ENCODE measurements at places on chromosomes 1 and 21.

- DNase-seq, result peak; percentile 97
Measured at GRCh38 chr1:42958488-42959319, at the start of gene SLC2A1. TSS of gene SLC2A1 (minus strand) at chr1:42958868. CDS start at chr1:42958651, 217 bp downstream.

DNA sequence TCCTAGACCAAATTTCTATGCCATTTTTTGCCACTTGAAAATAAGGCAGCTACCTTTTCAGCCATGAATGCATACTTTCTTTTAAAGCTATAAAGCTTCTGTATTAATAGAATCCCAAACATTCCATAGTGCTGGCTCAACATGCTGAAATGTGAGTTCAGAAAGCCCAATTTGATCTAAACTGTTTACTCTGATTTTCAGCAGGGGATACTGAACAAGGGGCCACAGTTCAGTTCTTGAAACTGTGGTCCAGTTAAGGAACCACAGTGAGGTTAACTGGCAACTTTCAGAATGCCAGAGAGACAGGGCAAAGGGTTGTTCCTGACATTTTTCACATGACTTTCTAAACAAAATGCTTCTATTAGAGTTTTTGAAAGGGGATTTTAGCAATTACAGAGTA is 85.7 kb upstream of the COL11A1 start:
- DNase-seq, result no peak

DNA sequence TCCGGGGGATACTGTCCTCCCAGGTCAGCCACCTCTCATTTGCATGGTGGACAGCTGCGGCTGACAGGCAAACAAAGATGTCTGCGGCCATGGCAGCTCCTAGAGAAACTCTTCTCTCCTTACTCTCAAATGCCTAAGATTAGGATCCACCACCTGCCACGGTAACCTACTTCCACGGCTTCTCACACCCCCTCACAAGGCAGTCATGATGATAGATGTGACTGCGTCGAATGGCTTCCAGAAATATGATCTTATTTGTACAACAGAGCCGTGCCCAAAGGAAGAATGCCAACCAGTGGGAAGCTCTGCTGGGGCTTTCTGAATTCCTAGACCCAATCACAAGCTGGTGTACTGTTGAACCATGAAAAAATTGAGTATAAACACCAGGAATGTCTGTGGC is 73.4 kb downstream of the BACE2 start:
- no peak for DNase-seq

DNA sequence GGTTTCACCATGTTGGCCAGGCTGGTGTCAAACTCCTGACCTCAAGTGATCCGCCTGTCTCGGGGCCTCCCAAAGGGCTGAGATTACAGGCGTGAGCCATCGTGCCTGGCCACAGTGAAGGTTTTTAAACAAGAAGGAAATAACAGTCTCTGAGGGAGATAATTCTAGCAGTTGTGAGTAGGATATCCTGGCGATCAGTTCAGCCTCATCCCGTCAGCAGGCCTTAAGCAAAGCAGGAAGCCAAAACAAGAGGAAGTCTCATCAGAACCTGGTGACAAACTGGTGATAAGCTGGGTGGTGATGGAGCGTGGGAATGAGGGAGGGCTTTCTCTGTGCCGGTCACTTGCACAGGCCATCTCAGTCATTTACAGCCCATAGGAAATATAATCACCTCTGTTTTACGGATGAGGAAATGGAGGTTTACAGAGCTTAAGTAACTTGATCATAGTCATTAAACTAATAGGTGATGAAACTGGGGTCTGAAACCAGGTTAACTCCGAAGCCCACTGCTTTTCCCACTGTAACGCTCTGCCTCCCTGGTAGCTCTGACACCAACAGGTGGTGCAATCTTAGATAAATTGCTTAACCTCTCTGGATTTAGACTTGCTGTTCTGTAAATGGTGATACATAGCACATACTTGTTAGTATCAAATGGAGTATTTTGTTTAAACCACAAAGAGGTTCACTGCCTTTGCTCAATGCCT is 40.8 kb upstream of the A3GALT2 start:
- DNase-seq, result no peak

DNA sequence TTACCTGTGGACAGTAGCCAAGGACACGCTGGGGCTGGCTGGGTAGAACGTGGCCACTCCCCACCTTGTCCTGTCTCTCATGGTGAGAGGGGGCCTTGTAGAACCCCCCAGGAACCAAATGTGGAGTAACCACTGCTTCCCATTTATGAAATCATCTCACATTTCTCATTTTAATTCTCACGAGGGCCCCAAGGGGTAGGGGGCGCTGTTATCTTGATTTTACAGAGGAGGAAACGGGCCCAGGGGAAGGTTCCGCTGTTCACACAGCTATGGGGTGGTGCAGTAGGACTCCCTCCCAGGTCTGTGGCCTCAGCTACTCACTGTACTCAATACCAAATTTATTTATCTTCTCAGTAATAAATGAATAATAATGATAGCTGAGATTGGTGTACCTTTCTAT is 5.5 kb downstream of the SMPDL3B start:
- DNase-seq, result peak; percentile 75

DNA sequence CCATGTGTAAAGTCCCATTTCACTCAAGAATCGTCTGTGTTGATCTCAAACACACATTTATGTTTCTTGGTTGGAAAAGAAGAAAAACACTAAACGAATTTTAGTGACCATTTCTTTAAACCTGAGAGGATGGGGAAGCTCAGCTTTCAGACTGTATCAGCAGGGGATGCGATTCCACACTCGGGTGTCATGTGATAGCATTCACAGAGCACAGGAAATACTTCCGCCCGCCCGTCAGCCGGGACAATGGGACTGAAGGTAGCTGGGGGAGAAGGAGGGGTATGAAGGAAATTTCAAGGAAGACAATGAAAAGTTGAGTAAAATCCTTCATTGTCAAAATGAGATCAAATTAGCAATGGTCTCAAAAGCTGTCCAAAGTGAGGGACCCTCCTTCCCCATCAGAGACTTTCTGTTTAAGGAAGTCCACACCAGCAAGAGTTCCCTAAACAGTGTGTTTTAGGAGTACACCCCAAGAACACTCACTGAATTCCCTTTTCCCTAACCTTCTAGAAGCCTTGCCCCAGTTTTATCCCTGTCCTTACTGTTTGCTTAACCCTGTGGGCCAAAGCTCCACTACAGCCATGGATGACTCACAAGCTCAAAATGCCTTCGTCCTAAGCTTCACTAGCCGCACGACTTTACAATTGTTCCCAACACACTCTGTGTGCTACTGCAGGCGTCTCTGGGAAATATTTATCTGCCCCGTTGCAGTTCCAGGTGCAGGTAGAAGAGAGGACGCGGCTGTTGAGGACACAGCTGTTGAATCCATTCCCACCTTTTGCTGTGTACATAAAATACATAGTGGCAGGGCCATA is 51.4 kb upstream of the SIM2 start:
- no peak for DNase-seq

DNA sequence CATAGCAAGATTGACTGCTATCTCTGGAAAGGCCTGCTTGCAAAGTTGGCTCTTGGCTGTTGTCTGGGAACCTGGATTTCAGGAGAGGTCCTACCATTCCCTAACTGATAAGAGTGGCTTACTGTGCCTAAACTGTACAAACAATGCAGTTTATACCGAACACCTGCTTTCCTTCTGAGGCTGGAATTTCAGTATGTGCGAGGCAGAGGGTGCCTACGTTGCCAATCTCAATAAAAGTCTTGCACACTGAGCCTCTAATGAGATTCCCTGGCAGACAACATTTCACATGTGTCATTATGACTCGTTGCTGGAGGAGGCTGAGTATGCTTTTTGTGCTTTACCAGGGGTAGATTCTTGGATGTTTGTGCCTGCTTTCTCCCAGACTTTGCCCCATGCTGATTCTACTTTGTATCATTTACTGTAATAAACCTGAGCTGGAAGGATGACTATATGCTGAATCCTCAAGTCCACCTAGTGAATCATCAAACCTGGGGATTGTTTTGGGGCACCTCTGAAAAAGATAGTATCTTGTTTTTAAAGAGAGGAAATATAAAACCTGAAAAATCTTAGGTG is 58.9 kb upstream of the GNG4 start:
- DNase-seq, result no peak

GRCh38 chr1:219350172-219350931 is 176.7 kb downstream of the LYPLAL1 start:
- no peak for DNase-seq

DNA sequence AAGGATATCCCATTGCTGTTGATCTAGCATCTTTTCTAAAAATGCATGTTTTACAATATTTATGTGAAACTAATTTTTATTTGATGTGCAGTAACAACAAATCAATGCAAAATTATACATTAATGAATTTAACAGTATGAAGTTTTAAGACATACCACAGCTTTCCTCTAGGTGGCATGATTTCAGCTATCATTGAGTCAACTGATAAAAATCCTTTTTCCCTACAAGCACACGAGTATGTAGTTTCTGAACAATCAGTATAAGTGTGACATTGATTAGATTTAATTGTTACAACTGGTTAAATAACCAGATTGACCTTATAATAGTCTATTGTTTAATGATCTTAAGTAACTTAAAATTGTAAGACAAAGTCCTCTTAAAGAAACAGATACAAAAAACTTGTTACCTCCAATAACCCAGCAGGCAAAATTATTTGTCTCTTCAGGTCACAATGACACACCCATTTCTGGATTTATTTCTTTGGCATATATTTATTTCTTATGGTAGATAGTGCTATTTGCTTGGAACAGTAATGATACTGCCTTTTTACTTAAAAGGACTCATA is 5.8 kb upstream of the TGFB2 start:
- no peak for DNase-seq

DNA sequence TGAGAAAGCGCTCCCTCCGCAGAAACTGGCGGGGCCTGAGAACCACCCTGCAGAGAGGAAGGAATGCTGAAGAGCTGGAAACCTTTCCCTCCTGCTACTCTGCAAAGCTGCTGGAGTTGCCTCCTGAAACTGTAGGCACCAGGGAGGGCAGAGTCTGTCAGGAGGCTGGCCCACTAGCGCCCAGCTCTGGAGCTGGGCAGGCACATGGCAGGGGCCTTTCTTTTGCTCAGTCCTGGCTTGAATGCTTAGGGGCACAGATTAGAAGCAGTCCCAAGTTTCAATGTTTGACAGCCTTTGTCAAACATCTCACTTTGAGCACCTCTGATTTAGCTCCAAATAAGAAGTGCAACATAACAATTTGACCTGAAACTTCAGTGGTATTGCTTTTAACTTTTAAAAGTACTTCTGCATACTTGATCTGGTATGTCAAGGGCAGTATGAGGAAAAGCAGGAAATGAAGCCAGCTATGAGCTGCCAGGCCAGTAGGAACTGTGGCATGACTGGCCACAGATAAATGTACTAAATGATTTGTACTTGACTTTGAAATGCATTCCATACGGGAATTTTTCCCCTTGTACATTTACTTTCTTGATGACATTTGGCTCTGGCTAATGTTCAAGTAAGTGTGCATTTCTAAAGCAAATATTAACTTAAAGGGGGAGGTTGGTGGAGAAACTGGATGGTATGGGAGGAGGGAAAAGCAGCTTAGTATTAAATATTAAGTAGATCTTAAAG is 7.2 kb downstream of the C1orf116 start:
- no peak for DNase-seq

DNA sequence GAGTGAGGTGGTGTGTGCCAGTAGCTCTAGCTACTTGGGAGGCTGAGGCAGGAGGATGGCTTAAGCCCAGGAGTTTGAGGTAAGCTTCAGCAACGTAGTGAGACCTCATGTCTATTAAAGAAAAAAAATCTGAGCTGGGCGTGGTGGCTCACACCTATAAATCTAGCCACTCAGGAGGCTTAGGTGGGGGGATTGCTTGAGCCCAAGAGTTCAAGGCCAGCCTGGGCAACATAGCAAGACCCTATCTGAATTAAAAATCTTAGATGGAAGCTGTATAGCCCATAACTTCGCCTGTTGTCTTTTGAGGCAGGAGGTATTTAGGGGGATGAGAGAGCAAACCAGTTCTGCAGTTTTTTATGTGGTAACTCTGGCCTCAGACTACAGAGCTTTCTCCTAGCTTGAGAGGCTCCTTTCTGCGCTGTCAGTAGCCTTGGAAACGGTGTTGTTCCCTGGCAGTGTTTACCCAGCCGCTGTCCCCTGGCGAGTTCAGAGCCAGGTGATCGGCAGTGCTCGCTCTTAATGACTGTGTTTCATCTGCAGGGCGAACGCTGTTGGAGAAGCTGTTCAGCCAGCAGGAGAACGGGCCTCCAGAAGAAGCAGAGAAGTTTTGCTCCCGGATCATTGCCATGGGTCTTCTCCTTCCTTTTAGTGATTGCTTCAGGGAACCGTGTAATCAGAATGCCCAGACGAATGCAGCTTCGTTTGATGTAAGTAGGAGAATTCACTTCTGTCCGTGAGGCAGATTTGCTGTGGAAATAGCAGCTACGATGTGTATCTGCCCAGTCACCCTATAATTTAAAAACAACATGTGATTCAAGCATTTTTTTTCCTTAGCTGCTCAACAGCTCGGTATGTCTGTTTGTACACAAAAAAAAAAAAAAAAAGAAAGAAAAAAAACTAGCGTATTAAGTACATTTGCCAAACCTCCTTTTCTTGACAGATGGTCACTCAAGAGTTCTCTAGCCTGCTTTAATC is 31.2 kb downstream of the FMN2 start:
- DNase-seq, result no peak

DNA sequence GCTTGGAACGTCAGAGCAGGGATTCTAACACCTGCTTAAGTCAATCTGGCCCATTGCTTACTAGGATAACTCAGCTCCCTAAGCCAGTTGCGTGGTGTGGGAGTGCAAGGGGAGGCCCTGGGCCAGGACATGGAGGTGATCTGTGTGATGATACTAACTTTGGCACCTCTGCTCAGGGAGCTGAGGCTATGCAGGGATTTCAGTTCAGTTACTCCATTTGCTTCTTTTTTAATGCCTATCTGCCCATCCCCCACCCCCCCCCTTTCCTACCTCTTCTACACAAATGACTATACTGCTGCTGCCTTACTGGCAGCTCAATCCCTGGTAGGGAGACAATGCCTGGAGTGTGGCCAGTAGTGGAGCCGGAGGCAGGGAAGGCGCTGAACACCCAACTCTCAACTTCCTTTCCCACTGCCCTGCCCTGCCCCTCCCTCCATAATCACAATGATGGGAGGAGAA is 19.5 kb downstream of the INKA2 start:
- DNase-seq, result no peak

Data from activated naive CD8-positive, alpha-beta T cell treated with anti-CD3 and anti-CD28 coated beads, Interleukin-2, amount 50 U/mL, for 24 hours (primary cell).